ENCODE measurements at places on chromosomes 4 and X.

- DNase-seq = no peak
Observed at GRCh38 chr4:10661047-10661446, 23.5 kb downstream of the CLNK start.

DNA sequence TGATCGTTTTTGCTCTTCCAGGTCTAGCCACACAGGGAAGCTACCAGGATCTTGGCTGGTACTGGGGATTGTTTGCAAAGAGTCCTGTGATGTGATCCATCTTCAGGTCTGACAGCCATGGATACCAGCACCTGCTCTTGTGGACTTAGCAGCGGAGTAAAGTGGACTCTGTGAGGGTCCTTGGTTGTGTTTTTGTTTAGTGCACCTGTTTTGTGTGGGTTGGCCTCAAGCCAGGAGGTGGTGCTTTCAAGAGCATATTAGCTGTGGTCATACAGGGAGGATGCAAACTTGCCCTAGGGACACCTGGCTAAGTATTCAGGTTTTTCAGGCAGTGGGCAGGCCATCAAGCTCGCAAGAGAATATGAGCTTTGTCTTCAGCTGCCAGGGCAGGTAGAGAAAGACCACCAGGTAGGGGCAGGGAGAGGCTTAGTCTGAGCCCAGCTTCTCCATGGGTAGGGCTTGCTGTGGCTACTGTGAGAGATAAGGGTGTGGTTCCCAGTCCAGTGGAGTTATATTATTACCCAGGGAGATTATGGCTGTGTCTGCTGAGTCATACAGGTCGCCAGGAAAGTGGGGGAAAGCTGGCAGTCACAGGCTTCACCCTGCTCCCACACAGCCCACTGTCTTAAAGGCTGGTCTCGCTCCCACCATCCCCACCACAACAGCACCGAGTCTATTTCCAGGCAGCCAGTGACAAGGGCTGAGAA lies 293.7 kb downstream of the PCDH18 start:
- DNase-seq = no peak

DNA sequence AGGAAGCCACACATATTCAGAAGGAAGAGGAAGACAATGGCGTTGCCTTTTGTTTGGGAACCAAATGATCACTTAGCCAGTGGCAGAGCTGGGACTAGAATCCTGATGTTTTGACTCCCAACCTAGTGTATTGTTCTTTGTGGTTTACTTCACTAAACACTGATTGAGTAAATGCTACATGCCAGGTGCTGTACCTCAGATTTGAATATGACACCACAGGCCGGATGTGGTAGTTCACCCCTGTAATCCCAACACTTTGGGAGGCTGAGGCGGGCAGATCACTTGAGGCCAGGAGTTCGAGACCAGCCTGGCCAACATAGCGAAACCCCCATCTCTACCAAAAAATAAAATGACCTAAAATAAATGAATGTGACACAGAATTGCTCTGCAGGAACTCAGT lies 8.4 kb downstream of the NDUFA1 start:
- DNase-seq = no peak

GRCh38 chrX:154720067-154720466 lies 30.8 kb downstream of the GAB3 start:
- DNase-seq = no peak

GRCh38 chr4:48261281-48261680 lies 8.4 kb downstream of the TEC start:
- no peak for DNase-seq

DNA sequence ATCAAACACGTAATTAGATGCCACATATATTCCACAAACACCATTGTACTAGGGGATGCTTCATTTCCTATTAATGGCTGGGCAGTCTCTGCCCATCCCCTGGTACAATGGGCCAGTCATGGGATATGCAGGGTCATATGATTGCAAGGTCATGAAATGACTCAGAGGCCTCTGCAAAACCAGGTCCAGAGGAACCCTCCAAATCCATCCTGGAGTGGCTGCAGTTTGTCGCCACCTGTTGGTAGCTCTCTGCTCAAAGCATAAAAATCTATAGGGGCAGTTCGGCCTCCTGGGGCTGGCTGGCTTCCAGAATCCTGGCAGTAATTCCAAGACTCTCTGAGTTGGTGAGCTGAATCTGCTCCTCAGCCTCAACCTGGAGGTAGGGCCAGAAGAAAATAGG lies 22.9 kb upstream of the PUDP start:
- no peak for DNase-seq

DNA sequence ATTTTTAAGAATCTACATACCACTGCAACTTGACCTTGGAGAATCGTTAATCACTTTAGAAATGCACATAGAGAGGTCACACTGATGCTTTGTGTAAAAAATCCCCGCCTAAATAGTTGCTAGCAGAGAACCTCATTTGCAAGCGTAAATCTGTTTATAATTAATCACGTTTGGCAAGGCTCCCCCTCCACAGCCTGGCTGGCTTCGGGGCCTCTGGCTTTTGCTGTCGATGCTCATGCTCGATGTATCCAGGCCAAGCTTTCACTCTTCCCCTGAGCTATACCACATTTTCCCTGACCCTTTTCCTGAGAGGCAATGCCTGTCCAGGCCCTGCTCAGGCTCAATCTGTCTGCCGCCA lies 23.4 kb downstream of the CYTL1 start:
- no peak for DNase-seq

DNA sequence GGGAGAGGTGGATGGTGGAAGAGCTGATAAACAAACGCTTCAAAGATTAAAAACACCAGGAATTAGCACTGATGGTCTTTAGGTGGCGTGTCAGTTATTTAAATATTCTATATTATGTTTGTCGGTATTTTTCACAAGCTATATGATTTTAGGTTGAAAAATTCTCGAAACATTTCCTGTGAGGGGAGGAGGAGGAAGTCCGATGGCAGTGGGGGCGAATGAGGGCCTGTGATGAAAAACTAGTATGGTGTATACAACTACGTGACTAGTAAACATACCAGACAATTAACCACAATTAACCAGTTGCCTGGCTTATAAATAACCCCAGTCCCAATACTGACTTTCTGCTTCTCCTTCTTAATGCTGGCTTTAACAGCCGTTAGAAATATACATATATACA lies 595 bp upstream of the NAP1L2 start:
- DNase-seq = no peak

DNA sequence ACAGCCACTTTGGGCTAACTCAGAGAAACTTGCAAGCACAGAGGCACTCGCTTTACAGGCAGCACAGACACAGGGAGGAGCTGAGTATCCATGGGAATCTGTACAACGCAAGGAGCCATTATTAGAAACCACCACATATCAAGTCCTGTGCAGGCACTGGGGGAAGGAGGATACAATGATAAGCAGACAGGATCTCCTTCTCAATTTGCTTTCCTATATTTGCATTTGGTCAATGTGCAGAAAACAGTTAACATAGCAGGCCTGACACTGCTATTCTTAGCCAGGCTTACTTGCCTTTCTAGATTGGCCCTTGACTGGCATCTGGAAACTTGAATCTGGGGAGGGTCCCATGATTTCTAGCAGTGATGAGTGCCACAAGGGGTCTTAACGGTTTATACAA lies 65.8 kb downstream of the TEC start:
- no peak for DNase-seq

GRCh38 chrX:107752714-107753113 lies 22.9 kb downstream of the TSC22D3 start:
- no peak for DNase-seq

DNA sequence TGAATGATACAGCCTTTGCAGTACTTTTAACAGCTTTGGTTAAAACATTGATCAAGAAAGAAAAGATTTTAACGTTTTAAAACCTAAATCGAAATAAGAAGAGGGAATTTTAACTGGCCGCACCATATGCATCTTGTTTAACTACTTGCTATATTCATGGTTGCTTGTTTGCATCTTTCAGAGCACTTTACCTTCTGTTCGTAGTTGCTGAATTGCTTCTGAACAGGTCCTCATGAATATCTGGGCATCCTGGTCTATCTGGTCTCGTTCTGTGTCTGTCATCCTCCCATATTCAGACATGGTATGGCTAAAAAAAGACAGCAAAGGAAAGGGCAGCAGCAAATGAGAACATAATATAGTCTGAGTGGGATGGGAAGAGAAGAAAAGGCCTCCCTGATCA lies 72.3 kb downstream of the NSG1 start:
- DNase-seq = no peak
